ENCODE measurements at places on chromosomes 2 and 18.

- DNase-seq = no peak
Observed at GRCh38 chr2:99562516-99562915, 72.7 kb upstream of the REV1 start.

- DNase-seq = no peak
Observed at GRCh38 chr2:83522891-83523493, 936.1 kb downstream of the SUCLG1 start.

DNA sequence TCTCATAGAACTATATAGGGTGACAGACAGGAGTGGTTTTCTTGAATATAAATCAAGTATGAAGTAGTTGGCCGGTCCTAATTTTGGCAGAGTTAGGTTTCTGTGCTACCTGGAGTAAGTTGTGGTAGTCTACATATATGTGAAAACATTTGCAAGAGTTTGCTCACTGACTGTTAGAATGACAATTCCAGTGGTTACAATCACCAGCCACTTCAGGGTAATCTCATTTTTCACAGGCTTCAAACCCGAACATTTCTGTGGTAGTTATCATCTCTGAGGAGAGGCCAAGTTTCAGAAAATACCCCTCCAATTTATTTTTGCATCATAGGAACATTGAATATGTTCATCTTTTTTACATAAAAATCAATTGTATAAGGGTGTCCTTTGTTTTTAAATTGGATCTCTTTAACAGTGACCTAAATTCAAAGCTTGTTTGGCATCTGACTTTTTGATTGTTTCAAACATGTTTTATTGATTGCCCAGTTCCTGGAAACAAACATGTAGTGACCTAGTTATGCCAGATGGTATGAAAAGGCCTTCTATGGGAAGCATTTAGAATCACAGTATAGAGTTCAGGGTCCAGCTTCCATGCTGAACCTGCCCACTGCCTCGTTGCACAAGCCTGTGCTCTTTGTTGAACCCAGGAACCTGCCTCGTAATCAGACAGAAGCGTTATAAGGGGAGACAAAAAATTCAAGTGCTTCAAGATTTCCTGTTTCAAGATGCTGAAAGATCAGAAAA is 250.6 kb downstream of the LTBP1 start:
- no peak for DNase-seq

DNA sequence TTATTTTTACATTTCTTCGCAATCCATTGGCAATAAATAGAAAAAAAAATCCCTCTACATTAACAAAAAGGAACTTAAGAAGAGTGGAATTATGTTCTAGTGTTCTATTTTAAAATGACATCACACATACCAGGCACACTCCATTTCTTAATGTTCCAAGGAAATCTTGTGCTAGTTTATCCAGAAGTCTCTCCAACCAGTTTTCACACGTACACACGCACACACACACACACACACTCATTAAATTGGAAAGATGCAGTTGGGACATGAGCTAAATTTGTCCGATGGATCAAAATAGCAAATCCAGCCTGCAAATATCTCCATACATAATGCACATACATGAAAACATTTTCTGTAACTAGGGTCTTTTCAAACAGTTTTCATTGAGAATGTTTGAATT is 78.3 kb downstream of the KCNJ3 start:
- DNase-seq = no peak

- no peak for DNase-seq
Observed at GRCh38 chr2:204389120-204389519, 156.2 kb upstream of the PARD3B start.

GRCh38 chr2:216308576-216308975 is 63.7 kb downstream of the MARCHF4 start:
- DNase-seq = no peak

DNA sequence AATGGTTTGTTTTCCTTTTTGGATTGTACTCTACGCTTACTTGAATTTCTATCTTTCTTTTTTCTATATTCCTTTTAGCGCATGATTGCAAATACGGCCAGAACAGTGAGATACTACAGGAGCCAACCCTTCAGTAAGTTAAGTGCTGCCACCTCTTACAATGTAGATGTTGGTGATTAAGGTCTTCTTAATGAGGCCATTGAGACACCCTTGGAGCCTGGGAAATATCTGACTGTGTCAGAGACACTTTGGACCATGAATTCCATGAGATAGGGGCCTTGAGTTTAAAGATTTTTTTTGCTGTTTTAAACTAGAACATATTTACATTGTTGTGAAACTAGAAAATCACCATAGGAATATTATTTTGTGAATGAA is 27.1 kb upstream of the MAP3K20 start:
- DNase-seq = no peak

- DNase-seq = no peak
Observed at GRCh38 chr18:26227051-26227670, 916 bp downstream of the TAF4B start.

DNA sequence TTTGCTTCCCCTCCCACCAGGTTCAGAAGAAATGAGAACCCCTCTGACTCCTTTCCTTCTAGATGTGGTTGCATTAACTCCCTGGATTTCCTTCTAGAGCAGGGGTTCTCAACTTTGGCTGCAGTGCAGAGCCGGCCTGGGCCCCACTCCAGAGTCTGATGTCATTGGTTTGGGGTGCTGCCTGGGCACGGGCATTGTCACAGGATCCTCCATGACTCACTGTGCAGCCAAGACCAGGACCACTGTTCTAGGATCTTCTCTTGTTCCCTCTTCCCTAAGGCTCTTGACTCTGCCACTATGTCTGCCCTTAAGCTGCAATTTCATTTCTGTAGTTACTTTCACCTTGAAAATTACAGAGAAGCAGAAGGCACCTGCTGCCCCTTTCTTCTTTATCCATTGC is 31.8 kb downstream of the TBC1D8 start:
- no peak for DNase-seq

DNA sequence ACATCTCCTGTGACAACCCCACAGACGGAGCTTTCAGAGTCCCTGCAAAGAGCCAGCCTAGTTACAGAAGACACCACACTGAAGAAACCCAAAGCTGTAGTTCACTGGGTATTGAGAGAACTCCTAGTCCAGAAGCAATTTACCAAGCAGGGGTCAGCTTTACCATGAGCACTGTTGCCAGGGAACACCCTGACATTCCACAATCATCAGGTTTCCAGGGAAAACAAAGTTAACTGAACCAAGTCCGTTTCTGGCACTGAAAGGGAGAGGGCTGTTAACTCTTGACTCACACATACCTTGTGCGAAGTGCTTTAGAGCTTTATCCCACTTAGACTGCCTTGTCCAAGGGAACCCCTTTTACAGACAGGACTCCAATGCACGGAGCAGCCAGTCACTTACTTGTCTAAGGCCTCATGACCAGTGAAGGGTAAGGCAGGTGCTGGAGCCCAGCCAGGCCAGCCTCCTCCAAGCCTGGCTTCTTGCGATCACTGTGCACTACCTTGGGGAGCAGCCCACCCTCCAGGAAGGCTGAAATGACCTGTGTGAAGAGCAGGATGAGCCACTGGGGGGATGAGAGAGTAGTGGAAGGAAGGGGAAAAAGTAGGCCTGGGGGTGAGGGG is 53.9 kb downstream of the REEP1 start:
- no peak for DNase-seq

- DNase-seq = no peak
Observed at GRCh38 chr2:159249990-159250715, 36.4 kb downstream of the WDSUB1 start.

DNA sequence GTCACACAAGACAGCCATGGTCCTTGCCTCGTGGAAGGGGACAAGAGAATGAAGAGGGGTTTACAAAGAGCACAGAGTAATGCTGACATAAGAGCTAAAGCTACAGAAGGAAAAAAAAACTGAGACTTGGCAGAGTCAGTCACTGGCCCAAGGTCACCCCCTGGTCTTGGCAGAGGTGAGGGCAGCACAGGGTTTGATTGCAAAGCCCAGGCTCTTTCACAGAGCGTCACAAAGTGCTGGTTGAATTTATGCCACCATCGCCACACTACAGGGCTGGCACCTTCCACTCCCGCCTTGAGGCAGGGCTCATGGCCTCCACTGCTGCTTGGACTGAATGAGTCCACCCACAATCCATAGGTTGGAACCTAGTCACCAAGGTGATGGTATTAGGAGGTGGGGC is 190.2 kb downstream of the INHBB start:
- no peak for DNase-seq

DNA sequence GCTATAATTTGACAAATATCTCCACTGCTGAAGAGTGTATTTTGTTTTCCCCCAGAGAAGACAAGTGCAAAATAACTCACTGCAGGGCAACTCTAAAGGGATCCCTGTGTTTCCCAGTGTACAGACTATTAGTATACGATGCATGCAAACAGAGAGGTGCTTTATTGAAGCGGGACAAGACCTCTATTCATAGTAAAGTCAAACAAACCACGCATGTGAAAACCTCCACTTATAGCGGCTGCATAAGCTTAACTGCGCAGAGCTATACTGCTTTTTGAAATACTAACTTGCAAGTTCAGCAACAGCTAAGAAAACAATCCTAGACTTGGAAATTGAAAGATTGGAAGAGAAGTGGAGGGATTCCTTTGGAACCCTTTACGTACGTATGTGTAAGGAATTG is 15.6 kb downstream of the RNF144A start:
- DNase-seq = no peak

- DNase-seq = no peak
Observed at GRCh38 chr2:100812116-100812515, 7.8 kb upstream of the NPAS2 start.

DNA sequence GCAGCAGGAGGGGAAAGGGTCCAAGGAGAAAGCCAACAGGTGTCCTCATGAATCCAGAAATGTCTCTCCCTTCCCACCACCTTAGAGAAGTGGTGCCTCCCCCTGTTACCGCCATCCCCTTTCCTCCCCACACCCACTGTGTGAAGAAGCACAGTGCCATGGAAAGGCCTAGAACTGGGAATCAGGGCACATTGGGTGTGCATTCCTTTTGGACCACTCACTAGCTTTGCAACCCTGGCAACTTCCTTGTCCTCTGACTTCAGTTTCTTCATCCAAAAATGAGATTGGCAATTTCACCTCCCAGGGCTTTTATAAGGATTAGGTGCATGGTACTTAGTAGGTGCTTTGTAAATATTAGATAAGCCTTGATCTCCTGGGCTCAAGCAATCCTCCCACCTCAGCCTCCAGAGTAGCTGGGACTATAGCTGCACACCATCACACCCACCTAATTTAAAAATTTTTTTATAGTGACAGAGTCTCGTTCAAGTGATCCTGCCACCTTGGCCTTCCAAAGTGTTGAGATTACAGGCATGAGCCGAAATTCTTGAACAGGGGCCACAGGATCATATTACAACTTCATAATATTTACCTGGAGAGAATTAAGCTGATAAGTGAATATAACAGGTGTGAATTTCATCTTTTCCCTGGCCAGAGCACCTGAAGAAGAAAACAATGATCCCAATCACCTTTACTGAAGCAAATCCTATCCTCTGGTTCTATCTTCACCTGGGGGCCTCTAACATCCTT is 97.9 kb upstream of the TAF1B start:
- no peak for DNase-seq

- DNase-seq = no peak
Observed at GRCh38 chr2:226561962-226562361, 237.7 kb downstream of the IRS1 start.

GRCh38 chr18:47946889-47947288 is 16.4 kb upstream of the SMAD2 start:
- no peak for DNase-seq

DNA sequence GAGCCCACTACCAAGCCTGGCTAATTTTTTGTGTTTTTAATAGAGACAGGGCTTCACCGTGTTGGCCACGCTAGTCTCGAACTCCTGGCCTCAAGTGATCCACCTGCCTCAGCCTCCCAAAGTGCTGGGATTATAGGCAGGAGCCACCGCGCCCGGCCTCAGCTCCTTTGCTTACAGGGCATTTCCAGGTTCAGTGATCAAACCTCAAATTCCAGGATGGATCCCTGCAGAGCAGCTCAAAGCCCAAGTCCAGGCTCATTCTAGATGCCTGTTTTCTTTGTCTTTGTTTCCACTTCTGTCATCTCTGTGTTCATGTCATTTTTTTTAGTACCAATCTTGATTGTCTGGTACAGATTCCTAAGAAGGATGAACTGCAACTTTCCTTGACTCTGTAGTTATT is 41.9 kb downstream of the TNFRSF11A start:
- DNase-seq = no peak

- DNase-seq = no peak
Observed at GRCh38 chr2:175640655-175641054, 361.4 kb downstream of the LNPK start.

- no peak for DNase-seq
Observed at GRCh38 chr2:168658706-168659105, 143.7 kb upstream of the NOSTRIN start.

- no peak for DNase-seq
Observed at GRCh38 chr2:46804794-46805193, 110.8 kb downstream of the MCFD2 start.

DNA sequence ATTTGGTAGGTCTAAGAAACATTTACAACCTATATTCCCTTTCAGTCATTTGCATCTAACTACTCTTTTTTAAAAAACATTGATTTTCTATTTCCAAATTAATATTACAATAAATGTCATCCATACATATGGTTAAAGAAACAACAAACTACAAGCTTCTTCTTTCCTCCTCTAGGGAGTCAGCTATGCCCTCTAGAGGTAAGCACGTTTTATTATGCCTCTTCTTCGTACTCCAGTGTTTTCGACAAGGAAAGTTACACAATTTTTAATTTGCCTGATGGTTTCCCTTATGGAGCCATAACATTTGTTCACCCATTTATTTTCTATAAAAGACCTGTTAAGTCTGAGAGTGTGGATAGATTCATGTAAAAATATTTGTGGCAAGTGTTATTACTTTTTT is 183.4 kb upstream of the CDH7 start:
- DNase-seq = no peak

DNA sequence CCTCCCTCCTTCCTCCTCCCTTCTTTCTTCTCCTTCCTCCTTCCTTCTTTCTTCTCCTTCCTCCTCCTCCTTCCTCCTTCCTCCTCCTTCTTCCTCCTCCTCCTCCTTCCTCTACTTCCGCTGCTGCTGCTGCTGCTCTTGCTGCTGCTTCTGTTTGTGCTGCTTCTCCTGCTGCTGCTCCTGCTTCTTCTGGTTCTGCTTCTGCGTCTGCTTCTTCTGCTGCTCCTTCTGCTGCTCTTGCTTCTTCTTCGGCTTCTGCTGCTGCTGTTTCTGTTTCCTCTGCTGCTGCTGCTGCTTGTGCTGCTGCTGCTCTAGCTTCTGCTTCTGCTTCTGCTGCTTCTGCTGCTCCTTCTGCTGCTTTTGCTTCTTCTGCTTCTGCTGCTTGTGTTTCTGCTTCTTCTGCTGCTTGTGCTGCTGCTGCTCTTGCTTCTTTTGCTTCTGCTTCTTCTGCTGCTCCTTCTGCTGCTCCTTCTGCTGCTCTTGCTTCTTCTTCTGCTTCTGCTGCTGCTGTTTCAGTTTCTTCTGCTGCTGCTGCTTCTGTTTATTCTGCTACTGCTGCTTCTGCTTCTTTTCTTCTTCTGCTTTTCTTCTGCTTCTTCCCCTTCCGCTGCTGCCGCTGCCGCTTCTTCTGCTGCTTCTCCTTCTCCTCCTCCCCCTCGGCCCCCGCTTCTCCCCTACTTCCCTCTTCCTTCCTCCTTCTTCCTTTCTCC is 8.6 kb downstream of the SNRNP27 start:
- DNase-seq = no peak

DNA sequence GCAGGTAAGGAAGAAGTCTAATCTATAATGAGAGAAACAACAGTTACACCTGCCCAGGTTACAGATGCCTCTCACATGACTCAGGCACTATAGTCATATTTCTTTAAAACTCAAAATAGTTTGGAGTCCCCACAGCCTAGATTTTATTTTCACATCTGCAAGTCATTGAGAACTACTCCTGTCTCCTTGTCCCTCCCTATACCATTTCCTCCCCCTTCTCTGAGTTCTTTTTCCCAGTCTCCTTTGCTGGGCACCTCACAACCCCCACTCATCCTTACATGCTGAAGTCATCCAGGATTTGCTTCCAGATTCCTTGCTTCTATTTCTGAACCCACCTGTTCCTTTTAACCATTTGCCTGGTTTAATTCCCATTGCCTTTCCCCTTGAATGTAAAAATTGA is 73.1 kb upstream of the KCNE4 start:
- no peak for DNase-seq

Measured in activated T-cell treated with anti-CD3 and anti-CD28 coated beads for 48 hours (primary cell).